Right ventricle myocardium inferior (tissue), 1 donor: ENCODE measurements at places on chromosomes 2 and 18. TPM values are rescaled to one million over a fixed set of nuclear protein-coding genes. Genes with fewer than 3 reads are reported as not detected.

DNA sequence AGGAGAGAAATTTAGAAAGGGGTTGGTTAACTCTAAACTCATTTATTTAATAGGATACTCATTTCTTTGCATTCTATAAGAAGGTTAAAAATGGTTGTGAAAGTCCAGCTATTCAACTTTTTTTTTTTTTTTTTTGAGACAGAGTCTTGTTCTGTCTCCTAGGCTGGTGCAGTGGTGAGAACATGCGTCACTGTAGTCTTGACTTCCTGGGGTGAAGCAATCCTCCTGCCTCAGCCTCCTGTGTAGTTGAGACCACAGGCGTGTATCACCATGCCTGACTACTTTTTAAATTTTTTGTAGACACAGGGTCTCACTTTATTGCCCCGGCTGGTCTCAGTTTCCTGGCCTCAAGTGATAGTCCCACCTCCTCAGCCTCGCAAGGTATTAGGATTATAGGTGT is 11.9 kb downstream of the ELP2 start:
- DNase-seq, result no peak

The IL36A gene
- not detected for total RNA-seq

The MGAT4A gene
- 19.3 TPM for total RNA-seq

The NPPC gene
- total RNA-seq, result 16.1 TPM

The OTX1 gene
- not detected for total RNA-seq

The DOK6 gene
- 6.3 TPM for total RNA-seq
